ENCODE measurements at places on chromosomes 2 and 18.

DNA sequence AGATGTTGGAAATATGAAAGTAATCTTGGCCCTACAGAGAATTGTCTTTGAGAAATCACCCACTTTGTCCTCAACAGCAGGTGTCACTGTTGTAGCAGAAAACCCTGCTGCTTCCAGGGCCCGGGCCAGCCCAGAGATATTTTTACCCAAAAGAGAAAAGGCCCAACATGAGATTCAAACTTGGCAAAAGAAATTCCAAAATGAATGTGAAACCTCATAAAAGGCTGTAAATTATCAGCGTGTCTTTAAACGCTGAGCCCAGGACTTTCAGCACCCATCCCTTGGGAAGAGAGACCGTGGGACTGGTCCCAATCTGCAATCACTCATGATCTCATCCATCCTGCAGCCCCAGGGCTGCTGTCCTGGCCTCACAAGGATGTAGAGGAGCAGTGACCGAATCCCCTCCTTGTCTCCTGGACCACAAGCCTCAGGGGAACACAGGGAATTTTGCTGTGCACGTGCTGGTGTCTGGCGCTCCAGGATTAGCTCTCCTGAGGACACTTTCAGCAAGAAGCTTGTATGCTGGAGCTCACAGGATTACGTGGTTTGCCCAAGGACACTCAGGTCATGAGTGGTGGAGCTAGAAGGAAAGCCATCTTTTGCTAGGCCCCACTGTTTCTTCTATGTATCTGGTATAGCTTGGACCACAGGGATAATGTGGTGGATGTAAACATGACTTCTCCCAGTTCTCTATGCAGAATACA is 202.1 kb downstream of the RNF144A start:
- no peak overlapping the region for H3K27ac ChIP-seq
- no peak overlapping the region for H3K4me3 ChIP-seq
- DNase-seq, result no peak
- H3K27me3 ChIP-seq, result no peaks in the 10 kb centered on the region
- no peaks in the 10 kb centered on the region for H3K4me1 ChIP-seq

DNA sequence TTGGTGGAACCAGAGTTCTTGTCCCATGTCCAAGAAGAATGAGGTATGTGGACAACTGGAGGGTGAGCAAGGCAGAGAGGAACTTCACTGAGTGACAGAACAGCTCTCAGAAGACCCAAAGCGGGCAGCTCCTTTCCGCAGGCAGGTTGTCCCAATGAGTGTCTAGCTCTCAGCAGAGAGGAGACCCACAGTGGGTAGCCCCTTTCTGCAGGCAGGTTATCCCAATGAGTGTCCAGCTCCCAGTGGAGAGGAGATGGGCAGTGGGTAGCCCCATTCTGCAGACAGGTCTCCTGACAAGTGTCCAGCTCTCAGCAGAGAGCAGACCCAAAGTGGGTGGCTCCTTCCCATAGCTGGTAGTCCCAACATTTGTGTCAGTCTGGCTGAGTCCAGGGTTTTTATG is 69.6 kb downstream of the SRBD1 start:
- DNase-seq, result no peak
- no peak overlapping the region for H3K4me3 ChIP-seq
- H3K36me3 ChIP-seq, result peaks cover 6% of the 10 kb centered on the region

- H3K4me3 ChIP-seq, result no peak overlapping the region
- H3K36me3 ChIP-seq, result no peaks in the 10 kb centered on the region
- no peaks in the 10 kb centered on the region for H3K4me1 ChIP-seq
- H3K27me3 ChIP-seq, result no peaks in the 10 kb centered on the region
- H3K27ac ChIP-seq, result no peak overlapping the region
- no peak for DNase-seq
These were observed 178.8 kb upstream of the HDAC4 start for GRCh38 chr2:239579524-239580198.

GRCh38 chr2:155309483-155309882 is 611.0 kb downstream of the KCNJ3 start:
- H3K4me1 ChIP-seq, result no peaks in the 10 kb centered on the region
- no peak overlapping the region for H3K4me3 ChIP-seq
- DNase-seq, result no peak

- no peak overlapping the region for H3K4me3 ChIP-seq
- no peak for DNase-seq
- no peak overlapping the region for H3K27ac ChIP-seq
- no peaks in the 10 kb centered on the region for H3K36me3 ChIP-seq
- H3K27me3 ChIP-seq, result no peaks in the 10 kb centered on the region
These were observed 31.3 kb downstream of the TMEM177 start for GRCh38 chr2:119710281-119710680.

DNA sequence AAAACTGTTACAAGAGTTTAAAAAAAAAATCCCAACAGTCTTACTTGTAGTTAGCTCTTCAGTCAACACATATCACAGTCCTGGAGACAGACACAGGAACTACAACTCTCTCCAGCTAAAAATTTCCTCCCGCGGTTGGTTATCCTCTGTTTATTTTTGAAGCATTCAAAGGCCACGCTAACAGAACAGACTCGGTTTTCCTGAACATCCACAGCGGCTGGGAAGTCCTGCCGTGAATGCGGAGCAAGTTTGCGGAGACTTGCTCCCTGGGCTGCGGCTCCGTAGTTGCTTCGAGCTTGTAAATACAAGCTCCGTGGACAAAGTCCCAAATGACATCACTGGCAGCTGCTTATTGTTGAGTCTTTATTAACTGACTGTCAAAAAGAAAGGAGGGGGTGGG is at the start of gene NCKAP5:
Gene NCKAP5, minus strand, starts transcription at position 292 of the 400 bp plus-strand sequence. CDS start 50,937 bp downstream, outside the sequence.
- no peaks in the 10 kb centered on the region for H3K36me3 ChIP-seq
- no peaks in the 10 kb centered on the region for H3K27me3 ChIP-seq
- DNase-seq, result no peak
- H3K4me3 ChIP-seq, result no peak within 1 kb of the TSS
- H3K27ac ChIP-seq, result no peak within 1 kb of the TSS
- H3K4me1 ChIP-seq, result no peaks in the 10 kb centered on the region

GRCh38 chr2:74119339-74119738 is 28.4 kb downstream of the BOLA3 start:
- H3K27ac ChIP-seq, result no peak overlapping the region
- DNase-seq, result peak; percentile 10
- H3K4me3 ChIP-seq, result no peak overlapping the region
- H3K4me1 ChIP-seq, result peaks cover 9% of the 10 kb centered on the region
- H3K36me3 ChIP-seq, result no peaks in the 10 kb centered on the region

- H3K36me3 ChIP-seq, result no peaks in the 10 kb centered on the region
- DNase-seq, result peak; percentile 43
- peak overlapping the region; percentile 85 for H3K27ac ChIP-seq
- H3K27me3 ChIP-seq, result no peaks in the 10 kb centered on the region
- peaks cover 21% of the 10 kb centered on the region for H3K4me1 ChIP-seq
These were observed 617 bp downstream of the SRBD1 start for GRCh38 chr2:45610281-45611019.

DNA sequence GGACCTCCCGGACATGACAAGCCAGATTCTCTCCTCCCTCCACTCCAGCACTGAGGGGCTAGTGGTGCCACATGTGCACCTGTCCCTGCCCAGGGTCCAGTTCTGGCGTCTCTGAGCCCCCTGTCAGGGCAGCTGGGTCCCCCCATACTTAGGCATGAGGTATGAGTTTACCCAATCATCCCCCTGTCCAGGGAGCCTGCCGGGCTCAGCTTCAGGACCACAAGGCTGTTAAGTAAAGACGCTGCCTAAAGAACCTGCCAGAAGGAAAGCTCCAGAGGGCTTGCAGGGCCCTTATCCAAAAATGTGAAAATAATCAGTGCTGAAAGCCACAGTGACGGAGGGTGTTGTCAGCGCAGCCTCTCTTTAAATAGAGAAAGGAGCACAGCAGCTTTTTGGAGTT is 40.0 kb downstream of the SH3BP4 start:
- DNase-seq, result no peak
- peaks cover 15% of the 10 kb centered on the region for H3K4me1 ChIP-seq
- H3K27me3 ChIP-seq, result no peaks in the 10 kb centered on the region

- no peaks in the 10 kb centered on the region for H3K36me3 ChIP-seq
- no peak overlapping the region for H3K4me3 ChIP-seq
- H3K27me3 ChIP-seq, result no peaks in the 10 kb centered on the region
- no peak overlapping the region for H3K27ac ChIP-seq
These were observed 438.6 kb downstream of the ZEB2 start for GRCh38 chr2:144081272-144081671.

- no peak for DNase-seq
- no peaks in the 10 kb centered on the region for H3K4me1 ChIP-seq
- H3K27ac ChIP-seq, result no peak overlapping the region
- no peak overlapping the region for H3K4me3 ChIP-seq
These were observed 36.4 kb downstream of the CACNB4 start for GRCh38 chr2:152062125-152063091.

GRCh38 chr2:125386074-125386473 is 1269.9 kb upstream of the GYPC start:
- DNase-seq, result no peak
- H3K4me1 ChIP-seq, result no peaks in the 10 kb centered on the region
- no peak overlapping the region for H3K27ac ChIP-seq
- no peaks in the 10 kb centered on the region for H3K36me3 ChIP-seq

GRCh38 chr2:18820966-18821365 is 231.6 kb upstream of the NT5C1B start:
- no peak for DNase-seq
- no peaks in the 10 kb centered on the region for H3K36me3 ChIP-seq
- peaks cover 7% of the 10 kb centered on the region for H3K4me1 ChIP-seq
- H3K27me3 ChIP-seq, result no peaks in the 10 kb centered on the region

- no peaks in the 10 kb centered on the region for H3K36me3 ChIP-seq
- H3K4me1 ChIP-seq, result no peaks in the 10 kb centered on the region
- 0 out of 2 replicates have a peak, but pooled peaks cover 7% of the 10 kb centered on the region for H3K27me3 ChIP-seq
- peak; percentile 65 for DNase-seq
- H3K27ac ChIP-seq, result no peak overlapping the region
These were observed 57.6 kb downstream of the SLC4A3 start for GRCh38 chr2:219684721-219685689.

DNA sequence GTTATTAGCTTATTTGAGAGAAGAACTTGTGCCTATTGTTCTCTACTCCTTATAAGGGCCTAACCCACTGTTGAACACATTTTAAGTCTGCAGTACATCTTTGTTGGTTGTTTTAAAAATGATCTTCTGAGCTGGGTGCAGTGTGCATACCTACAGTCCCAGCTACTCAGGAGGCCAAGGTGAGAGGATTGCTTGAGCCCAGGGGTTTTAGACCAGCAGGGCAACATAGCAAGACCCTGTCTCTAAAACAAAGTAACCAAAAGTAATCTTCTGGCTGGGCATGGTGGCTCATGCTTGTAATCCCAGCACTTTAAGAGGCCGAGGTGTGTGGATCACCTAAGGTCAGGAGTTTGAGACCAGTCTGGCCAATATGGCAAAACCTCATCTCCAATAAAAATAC is 25.8 kb upstream of the RAB10 start:
- H3K27ac ChIP-seq, result no peak overlapping the region
- no peak for DNase-seq
- peaks cover 12% of the 10 kb centered on the region for H3K4me1 ChIP-seq
- H3K4me3 ChIP-seq, result no peak overlapping the region
- H3K27me3 ChIP-seq, result no peaks in the 10 kb centered on the region

- no peaks in the 10 kb centered on the region for H3K27me3 ChIP-seq
- no peak overlapping the region for H3K4me3 ChIP-seq
- H3K27ac ChIP-seq, result no peak overlapping the region
- no peaks in the 10 kb centered on the region for H3K4me1 ChIP-seq
These were observed 19.9 kb downstream of the METTL4 start for GRCh38 chr18:2551425-2551824.

DNA sequence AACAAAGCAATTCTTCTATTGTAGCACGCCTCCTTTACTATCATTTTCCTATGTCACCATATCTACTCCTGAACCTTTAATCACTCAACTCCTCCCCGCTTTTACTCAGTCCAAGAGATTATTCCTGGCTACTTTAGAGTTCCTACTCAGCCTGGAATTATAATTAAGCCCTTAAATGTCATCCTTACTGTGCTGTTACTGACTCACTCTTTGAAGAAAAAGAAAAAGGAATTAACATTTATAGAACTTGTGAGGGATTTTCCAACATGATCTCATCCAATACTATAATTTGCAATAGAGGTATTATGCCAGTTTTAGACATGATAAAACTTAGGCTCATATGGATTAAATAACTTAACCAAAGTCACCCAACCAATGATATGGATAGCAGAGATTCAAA is 61.7 kb downstream of the CCDC88A start:
- no peaks in the 10 kb centered on the region for H3K36me3 ChIP-seq
- H3K4me3 ChIP-seq, result no peak overlapping the region
- H3K27me3 ChIP-seq, result no peaks in the 10 kb centered on the region
- no peak overlapping the region for H3K27ac ChIP-seq
- no peaks in the 10 kb centered on the region for H3K4me1 ChIP-seq

DNA sequence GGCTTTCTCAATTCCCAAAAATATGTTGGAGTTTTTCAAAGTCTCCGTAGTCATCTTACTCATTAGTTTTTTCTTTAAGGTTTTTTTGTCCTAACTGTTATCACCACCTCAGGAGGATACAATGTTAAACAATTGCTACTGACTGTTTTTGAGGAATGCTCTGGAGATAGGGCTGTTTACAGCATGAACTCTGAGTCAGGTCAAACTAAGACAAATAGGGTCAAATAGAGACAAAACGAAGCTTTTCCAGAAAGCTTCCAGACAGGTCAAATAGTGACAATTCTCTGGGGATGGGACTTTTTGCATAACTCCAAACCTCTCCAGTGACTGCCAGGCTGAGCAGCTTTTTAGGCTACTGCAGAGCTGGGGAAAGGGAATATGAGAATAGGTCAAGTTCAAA is 15.2 kb upstream of the DIPK1C start:
- no peaks in the 10 kb centered on the region for H3K4me1 ChIP-seq
- H3K4me3 ChIP-seq, result no peak overlapping the region
- H3K27me3 ChIP-seq, result no peaks in the 10 kb centered on the region
- no peak for DNase-seq
- H3K27ac ChIP-seq, result no peak overlapping the region

DNA sequence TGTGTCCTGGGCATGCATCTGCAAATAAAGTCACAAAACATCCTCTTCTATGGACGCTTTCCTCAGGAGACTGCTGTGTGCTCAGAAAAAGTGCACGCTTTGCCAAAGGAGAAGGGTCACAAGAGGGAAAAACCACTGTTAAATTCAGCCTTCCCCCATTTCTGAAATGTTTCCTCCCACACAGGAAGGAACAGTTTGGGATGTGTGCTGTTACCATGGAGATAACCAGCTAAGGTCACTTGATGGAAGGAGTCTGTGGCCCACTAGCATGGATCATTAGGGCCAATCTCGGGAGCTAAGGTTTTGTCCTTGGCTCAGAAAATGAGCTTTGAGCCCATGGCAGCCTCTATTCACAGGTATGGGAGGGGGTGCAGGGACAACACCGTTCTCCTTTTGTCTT is 5.6 kb downstream of the KCNE4 start:
- DNase-seq, result no peak
- H3K4me1 ChIP-seq, result no peaks in the 10 kb centered on the region
- H3K27me3 ChIP-seq, result no peaks in the 10 kb centered on the region
- no peak overlapping the region for H3K27ac ChIP-seq

DNA sequence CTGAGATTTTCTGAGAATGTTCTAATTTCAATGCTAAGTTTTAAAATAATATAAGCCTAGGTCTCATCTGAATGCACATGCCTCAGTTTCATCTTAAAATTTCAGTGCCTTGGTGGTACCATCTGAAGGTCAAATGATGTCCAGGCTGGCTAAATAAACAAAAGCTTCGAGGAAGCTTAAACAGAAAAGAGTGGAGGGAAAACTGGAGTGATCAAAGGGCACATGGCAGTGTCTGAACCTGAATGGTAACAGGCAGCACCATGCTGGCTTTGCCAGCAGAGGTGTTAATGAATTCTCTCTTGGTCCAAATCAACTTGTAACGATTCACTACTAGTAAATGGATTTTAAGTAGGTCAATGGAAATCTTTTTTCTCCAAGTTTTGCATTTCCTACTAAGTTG is 158.4 kb upstream of the MEX3C start:
- DNase-seq, result no peak
- H3K4me1 ChIP-seq, result peaks cover 8% of the 10 kb centered on the region
- no peaks in the 10 kb centered on the region for H3K36me3 ChIP-seq
- H3K4me3 ChIP-seq, result no peak overlapping the region
- H3K27me3 ChIP-seq, result no peaks in the 10 kb centered on the region
